Activated T-cell treated with anti-CD3 and anti-CD28 coated beads, Interleukin-2, amount 50 U/mL, for 72 hours (primary cell): ENCODE measurements at places on chromosomes 5 and 9. TPM values are rescaled to one million over a fixed set of nuclear protein-coding genes. Genes with fewer than 3 reads are reported as not detected.

DNA sequence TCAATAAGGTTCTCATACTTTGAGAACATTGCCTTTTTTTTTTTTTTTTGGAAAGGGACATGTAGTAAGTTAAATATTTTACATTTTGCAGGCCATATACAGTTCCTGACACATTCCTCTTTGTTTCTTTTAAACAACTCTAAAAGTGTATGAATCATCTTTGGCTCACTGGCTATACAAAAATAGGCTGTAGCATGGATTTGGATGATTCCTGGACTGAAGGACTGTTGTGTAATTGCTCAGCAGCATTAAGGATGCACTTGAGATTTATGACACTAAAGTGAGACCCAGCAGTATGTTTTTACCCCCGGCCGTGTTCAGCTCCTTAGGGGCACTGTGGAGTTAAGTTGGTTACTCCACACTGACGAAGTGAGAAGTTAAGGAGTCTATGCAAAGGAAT is 41.3 kb downstream of the VPS13A start:
- no peaks in the 10 kb centered on the region for H3K27me3 ChIP-seq
- peaks cover 2% of the 10 kb centered on the region for H3K36me3 ChIP-seq
- no peak for DNase-seq
- H3K4me3 ChIP-seq: no peak overlapping the region

DNA sequence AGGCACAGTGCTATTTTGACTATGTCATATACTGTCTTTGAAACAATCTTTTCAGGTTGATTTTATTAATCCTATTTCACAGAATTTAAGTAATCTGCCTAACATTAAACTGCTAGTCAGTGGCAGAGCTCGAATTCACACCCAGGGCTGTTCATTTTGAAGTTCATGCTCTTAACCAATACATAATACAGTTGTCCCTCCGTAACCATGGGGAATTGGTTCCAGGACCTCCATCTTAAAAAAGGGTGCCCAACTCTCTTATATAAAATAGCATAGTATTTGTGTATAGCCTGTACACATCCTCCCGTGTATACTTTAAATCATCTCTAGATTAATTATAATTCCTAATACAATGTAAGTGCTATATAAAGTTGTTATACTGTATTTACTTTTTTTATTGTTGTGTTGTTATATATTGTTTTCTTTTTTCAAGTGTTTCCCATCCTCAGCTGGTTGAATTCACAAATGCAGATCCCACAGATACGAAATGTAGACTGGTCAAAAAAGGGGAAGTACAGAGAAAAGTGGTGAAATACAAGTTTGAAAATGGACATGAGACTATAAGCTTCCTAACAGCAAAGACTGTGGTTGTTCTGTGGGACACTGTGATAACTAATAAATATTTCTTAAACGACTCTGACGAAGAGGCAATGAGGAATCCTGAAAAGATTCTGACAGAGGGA is 18.3 kb downstream of the RFX3 start:
- H3K4me3 ChIP-seq: peak overlapping the region; percentile 50
- no peaks in the 10 kb centered on the region for H3K27me3 ChIP-seq
- peak overlapping the region; percentile 51 for H3K27ac ChIP-seq
- peaks cover 1% of the 10 kb centered on the region for H3K36me3 ChIP-seq
- H3K4me1 ChIP-seq: peaks cover 40% of the 10 kb centered on the region

DNA sequence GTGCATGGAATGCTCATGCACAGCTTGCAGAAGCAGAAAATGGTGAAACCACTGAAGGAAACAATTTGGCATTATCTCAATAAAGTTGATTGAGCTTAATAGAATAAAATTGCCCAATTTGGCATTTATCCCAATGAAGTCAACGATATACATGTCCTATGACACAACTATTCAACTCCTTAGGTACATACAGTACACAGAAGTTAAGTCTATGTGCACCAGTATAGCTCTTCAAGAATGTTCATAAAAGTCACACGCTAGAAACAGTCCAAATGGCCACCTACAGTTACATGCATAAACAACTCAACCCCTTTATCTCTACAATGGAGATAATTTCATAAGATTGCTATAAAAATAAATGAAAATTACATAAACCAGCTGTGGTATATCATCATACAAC is 184.5 kb downstream of the DENND1A start:
- no peak overlapping the region for H3K27ac ChIP-seq
- no peaks in the 10 kb centered on the region for H3K36me3 ChIP-seq
- no peaks in the 10 kb centered on the region for H3K27me3 ChIP-seq
- peaks cover 17% of the 10 kb centered on the region for H3K4me1 ChIP-seq

DNA sequence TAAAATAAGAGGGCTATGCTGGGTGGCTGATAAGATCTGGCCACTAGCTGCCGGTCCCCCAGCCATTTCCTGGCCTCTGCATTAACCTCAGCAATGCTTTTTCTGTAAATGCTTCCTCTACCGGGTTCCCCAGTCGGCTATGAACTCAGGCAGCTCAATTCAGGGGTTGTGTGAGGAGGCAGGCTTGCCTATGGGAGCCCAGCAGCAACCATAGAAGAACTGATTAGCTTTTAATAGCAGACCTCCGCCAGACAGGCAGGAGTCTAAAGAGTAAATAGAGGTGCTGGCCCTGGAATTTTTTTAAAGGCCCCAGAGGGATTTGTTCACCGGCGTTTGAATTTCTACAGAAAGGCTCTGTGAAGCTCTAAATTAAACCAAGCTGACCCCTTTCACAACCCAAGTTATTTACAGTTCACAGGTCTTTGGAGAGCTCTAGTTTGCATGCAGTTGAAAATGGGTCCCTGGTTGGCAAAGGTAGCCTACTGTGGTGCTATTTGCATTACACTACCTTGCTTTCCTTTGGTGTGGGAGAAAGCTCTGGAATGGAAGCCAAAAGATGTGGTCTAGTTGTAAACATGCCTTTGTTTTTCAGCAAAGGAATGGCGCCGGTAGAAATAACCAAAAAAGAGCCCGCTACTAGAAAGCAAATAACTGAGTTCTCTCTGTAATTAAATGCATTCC is 289.7 kb upstream of the SEMA6A start:
- H3K4me3 ChIP-seq: no peak overlapping the region
- no peak overlapping the region for H3K27ac ChIP-seq
- DNase-seq: no peak
- H3K4me1 ChIP-seq: no peaks in the 10 kb centered on the region

GRCh38 chr9:97315550-97315949 is 8.1 kb downstream of the CCDC180 start:
- no peaks in the 10 kb centered on the region for H3K4me1 ChIP-seq
- no peak overlapping the region for H3K27ac ChIP-seq
- H3K36me3 ChIP-seq: no peaks in the 10 kb centered on the region

DNA sequence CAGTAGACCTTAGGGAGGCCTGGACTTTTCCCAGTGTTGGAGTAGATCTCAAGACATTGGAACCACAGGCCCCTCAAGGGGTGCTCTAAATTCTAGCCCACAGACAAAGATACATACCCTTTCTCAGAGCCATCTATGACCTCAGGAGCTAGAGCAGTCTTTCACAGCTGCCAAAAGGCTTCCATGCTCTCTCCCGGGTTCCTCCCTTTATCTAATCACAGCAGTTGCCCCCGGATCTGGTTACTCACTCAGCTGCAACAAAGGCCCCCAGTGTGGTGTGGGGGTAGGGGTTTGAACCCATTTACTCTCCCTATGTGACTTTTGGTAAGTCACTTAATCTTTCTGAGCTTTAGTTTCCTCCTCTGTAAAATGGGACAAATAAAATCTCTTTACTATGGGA is 27.0 kb downstream of the POU4F3 start:
- no peaks in the 10 kb centered on the region for H3K36me3 ChIP-seq
- no peak overlapping the region for H3K4me3 ChIP-seq
- peaks cover 42% of the 10 kb centered on the region for H3K27me3 ChIP-seq

SGCD gene
- total RNA-seq: 0.07 TPM

DNA sequence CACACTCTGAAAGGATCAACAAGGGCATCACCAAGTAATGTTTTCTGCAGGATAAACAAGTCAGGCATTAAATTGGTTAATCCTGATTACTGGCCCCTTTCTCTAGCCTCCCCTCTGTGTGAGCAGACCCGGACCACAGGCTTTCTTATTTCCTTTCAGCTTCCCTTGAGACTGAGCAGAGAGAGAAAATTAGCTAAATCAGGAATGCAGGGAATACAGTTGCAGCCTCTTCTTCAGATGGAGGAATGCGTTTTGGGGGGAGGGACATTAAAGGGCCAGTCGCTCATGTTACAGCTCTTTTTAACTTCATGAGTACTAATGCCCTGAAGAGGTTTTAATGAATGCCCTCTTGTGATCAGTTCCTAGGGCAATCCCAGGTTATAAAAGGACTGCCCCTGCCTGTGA is 19.8 kb downstream of the PCDHAC2 start:
- H3K36me3 ChIP-seq: no peaks in the 10 kb centered on the region
- no peaks in the 10 kb centered on the region for H3K4me1 ChIP-seq
- no peak overlapping the region for H3K4me3 ChIP-seq
- peaks cover 13% of the 10 kb centered on the region for H3K27me3 ChIP-seq
- no peak for DNase-seq
- no peak overlapping the region for H3K27ac ChIP-seq

DNA sequence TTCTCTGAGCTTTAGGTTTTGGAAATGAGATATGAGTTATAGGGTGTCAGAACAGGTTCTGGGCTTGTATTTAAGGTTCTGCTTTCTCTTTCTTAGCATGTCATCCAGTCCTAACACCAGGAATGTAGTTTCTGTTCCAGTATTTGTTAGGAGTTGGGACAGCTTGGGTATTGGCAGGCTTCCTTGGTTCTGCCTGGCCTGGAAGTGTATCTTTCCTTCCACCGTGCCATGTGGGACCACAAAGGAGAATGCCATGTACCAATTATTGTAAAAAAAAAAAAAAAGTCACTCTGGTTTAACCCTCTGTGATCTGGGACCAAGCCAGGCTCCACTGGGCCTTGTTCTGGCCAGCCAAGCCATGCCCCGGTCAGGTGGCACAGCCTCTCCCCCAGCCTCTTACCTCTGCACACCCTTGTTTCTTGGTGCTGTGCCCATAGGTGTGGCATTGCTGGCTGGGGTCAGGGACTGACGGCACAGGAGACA is 47.8 kb downstream of the ARHGAP26 start:
- no peak overlapping the region for H3K27ac ChIP-seq
- DNase-seq: no peak
- H3K4me1 ChIP-seq: peaks cover 70% of the 10 kb centered on the region
- no peaks in the 10 kb centered on the region for H3K27me3 ChIP-seq

DNA sequence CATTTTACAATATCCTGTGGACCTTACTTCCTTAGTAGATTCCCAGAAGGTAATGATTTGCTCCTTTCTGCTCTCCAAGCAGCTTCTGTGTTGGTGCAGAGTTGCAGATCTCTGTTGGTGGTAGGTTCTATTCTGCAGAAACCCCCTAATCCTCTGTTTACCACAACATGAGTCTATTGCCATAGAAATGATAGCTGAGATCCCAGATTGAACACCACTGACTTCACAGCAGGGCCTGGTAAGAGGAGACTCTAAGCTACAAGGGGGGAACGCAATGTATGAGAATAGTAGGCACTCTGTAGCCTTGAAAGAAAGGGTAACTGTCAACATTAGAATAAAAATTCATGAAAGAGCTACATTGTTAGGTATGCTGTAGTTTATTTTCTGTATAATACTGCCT is 59.5 kb downstream of the MUSK start:
- H3K4me1 ChIP-seq: no peaks in the 10 kb centered on the region
- H3K36me3 ChIP-seq: no peaks in the 10 kb centered on the region
- no peak overlapping the region for H3K27ac ChIP-seq
- DNase-seq: no peak
- H3K4me3 ChIP-seq: no peak overlapping the region

- peaks cover 25% of the 10 kb centered on the region for H3K27me3 ChIP-seq
- H3K36me3 ChIP-seq: no peaks in the 10 kb centered on the region
- H3K4me3 ChIP-seq: no peak overlapping the region
Measured at GRCh38 chr9:86515221-86515620, 161.0 kb upstream of the TUT7 start.

DNA sequence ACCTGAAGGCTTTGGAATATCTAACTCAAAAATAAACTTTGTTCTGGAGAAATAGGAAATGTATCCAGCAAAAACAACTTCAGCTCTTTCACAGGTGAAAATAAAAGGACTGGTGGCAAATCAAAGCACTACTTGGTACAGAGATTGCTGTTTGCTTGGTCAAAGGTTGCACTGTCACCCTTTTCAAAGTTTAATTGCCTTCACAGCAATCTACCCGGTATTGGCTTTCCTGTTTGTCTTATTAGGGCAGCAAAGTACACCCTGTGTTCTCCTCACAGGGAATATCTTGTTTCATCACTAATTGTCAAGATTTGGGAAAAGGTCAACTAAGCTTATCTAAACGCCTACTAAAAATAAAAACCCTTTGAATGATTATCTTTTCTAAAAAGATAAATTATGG is 214.1 kb upstream of the ADCY2 start:
- no peaks in the 10 kb centered on the region for H3K27me3 ChIP-seq
- DNase-seq: no peak
- H3K27ac ChIP-seq: no peak overlapping the region

DNA sequence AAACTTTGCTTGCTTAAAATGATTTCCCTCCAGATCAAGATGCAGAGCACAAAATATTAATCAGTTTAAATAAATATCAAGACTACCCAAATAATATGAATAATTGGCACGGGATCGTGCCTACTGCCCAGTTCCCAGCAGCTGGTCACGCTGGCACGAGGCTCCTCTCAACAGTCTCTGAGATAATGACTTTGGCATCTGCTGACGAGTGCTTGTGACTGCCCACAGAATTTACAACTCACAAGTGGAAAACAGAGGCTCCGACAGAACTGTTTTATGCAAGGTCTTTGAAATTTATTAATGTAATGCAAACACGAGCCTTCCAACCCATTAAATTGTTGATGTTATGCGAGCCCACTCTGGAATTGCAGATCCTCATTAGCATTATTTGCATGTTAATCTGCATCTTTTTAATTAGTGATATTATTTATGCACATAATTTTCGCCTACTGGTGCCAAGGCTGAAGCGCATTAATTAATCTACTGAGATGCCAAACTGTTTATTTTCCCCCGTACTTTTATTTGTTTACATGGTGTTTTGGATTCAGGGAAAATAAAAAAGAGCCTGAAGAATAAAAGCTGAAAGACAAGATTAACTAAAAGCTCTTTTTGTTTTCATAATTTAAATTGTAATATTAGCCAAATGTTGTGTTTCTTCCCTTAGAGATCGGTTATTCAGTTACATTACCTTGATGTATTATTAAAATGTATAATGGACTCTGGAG is 369.3 kb upstream of the IRX1 start:
- no peak overlapping the region for H3K27ac ChIP-seq
- H3K4me3 ChIP-seq: no peak overlapping the region
- H3K27me3 ChIP-seq: no peaks in the 10 kb centered on the region
- H3K4me1 ChIP-seq: no peaks in the 10 kb centered on the region
- no peaks in the 10 kb centered on the region for H3K36me3 ChIP-seq

ASPN gene
- total RNA-seq: not detected

DNA sequence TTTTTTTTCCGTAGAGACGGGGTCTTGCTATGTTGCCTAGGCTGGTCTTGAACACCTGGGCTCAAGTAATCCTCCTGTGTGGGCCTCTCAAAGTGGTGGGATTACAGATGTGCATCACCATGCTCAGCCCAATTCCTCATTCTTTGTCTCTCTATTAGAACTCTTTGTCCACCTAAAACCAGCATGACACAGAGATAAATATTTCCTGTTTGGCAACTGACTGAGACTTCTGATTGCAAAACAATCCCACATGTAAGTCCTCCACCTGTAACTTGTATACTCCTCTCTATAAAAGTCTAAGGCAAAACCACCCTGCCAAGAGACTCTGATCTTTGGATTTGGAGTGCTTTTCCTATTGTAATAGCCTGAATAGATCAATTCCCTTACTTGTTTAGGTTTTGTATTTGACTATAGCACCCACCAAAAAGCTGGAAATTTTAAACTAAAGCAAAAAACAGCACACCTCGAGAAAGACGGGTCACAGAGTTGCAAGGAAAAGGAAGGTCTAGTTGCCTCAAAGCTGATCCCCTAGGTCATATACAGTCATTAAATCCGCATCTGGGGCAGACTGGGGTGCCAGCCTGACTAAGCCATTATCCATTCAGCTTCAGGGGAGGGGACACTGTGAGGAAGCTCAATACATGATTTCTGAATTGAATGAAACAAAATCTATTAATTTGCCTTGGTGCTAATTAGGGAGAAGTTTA is 13.5 kb upstream of the KIF27 start:
- H3K27ac ChIP-seq: no peak overlapping the region
- H3K36me3 ChIP-seq: peaks cover 1% of the 10 kb centered on the region
- DNase-seq: no peak
